GM12865 (cell line): ENCODE measurements at places on chromosomes 13 and 19.
A peak's percentile ranks its signal among the peaks of the same experiment; 100 is the strongest.

DNA sequence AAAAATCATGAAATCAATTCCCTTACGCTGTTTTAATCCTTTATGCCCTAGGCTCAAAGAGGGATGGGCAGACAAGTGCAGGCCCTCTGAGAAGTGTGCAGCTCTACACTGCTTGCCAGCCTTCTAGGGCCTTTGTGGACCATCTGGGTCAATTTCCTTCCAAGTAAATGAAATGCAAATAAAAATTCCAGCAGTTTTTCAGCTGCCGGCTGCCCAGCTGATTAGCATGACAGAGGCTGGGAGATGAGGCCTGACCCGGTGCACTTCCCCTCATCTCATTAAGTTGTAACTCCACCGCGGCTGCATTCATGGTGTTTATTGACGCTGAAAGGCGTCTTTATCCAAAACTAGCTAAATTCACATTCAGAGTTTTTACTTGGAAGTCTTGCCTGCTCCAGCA, 47.5 kb upstream of the GSX1 start:
- no peak for DNase-seq

GRCh38 chr13:23740002-23740401, 149.2 kb downstream of the MIPEP start:
- DNase-seq: no peak

- DNase-seq: no peak
Observed at GRCh38 chr13:59346999-59347723, 816.6 kb downstream of the DIAPH3 start.

DNA sequence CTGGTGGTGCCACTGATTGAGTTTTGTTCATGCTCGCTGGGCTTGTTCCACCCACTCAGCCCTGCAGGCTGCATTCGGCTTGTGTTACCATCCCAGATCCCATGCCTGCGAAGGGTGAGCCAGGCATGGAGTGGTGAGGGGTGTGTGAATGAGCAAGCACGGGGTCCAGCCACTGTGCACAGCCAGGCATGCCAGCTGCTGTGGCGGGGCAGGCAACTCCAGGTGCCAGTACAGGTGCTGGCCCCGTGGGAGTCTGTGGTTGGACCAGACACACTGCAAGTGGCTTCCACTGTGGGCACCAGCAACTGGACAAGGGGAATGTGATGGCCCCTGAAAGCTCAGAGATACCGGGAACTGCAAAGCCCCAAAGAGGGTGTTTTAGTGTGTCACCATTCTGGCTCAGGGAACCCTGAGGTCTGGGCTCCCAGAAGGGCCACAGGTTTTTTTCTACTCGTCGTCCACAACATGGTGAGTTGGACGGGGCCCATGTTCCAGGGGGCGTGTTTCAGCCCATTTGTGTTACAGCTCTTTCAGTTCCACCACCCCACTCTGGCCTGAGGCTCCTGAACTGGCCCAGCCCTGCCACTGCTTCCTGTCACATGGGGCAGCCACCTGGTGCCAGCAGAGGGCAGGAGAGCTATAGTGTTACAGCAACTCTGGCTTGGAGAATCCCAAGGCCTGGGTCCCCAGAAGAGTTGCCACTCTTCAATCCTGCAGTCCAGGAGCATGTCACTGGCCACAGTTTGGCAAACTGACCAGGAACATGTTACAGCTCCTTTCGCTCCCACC, 217.0 kb upstream of the OBI1 start:
- peak; percentile 62 for DNase-seq

DNA sequence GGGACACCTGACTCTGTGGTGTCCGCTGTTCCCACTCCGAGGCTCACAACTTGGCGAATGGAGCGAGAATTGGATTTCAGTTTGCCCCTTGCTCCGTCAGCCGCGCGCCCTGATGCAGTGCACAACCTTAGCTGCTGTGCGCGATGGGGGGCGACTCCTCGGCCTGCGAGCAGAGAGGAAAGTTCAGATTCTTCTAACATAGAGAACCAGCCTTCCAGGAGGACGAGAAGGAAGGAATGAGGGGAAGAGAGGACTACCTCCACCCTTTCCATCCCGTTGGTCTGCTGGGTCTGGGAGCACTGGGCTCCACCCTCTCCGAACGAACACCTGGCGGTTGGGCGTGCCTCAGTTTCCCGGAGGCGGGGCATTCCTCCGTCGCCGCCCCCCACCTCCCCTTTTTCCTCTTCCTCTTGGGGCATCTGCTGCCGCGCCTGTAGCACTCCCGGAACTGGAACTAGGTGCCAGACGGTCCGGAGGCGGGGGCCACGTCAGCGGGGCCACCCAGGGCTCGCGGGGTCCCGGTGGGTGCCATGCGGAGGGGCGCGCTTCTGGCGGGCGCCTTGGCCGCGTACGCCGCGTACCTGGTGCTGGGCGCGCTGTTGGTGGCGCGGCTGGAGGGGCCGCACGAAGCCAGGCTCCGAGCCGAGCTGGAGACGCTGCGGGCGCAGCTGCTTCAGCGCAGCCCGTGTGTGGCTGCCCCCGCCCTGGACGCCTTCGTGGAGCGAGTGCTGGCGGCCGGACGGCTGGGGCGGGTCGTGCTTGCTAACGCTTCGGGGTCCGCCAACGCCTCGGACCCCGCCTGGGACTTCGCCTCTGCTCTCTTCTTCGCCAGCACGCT, at the start of gene KCNK6:
KCNK6 (plus strand) TSS at position 425 of the 838 bp plus-strand sequence; CDS start at position 531, 106 bp downstream.
- peak; percentile 26 for DNase-seq

GRCh38 chr13:79861731-79862130, 380.8 kb downstream of the NDFIP2 start:
- no peak for DNase-seq

DNA sequence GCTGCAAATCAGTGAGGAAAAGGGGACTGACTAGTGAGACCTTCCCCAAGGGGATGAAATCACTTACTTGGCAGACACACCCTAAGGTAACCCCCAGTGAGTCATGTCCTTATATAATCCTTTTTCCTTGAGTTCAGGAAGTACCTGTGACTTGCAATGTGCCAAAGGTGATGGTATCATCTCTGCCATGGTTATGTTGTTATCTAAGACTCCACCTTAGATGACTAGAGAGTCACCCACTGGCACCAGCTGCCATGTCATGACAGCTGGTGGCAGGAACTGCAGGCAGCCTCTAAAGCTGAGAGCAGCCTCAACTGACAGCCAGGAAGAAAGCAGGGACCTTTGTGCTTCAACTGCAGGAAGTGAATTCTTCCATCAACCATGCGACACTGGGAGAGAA, 12.5 kb downstream of the PBX4 start:
- peak; percentile 48 for DNase-seq

DNA sequence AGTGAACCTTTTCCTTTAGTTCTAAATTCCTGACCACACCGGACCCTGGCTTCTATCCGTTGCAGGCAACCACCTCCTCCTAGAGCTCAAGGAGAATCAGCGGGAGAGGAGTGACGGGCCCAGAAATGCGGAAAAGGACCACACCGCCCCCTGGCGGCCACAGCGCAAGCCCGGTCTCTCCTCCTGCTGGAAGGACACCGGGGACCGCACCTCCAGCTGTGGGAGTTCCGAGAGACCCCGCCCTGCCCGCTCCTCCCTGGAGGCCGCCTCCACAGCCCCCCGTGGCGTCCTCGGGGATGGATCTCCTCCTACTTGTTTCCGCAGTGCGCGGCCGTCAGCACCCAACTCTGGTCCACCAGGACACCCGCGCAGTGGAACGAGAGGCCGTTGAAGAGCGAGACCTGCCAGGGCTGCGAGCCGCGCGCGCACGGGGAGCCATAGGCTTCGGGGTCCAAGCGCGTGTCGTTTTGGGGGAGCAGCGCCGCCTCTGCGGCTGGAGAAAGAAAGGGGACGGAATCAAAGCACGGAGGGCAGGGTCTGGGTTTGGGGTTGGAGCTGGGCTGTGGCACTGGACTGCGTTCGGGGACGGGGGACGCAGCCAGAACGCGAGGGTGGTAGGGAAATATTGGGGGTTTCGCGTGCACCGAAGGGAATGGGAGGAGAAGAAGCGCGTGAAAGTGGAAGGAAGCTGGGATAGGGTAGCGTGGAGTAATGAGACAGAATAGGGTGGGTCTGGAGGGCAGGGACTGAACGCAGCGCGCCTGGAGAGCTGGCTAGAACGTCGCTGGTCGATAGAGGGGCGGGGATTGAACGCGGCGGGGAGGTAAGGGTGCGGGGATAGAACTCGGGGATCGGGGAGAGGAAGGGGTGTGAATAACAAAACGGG, 2.5 kb downstream of the KLK10 start:
- DNase-seq: peak; percentile 53

DNA sequence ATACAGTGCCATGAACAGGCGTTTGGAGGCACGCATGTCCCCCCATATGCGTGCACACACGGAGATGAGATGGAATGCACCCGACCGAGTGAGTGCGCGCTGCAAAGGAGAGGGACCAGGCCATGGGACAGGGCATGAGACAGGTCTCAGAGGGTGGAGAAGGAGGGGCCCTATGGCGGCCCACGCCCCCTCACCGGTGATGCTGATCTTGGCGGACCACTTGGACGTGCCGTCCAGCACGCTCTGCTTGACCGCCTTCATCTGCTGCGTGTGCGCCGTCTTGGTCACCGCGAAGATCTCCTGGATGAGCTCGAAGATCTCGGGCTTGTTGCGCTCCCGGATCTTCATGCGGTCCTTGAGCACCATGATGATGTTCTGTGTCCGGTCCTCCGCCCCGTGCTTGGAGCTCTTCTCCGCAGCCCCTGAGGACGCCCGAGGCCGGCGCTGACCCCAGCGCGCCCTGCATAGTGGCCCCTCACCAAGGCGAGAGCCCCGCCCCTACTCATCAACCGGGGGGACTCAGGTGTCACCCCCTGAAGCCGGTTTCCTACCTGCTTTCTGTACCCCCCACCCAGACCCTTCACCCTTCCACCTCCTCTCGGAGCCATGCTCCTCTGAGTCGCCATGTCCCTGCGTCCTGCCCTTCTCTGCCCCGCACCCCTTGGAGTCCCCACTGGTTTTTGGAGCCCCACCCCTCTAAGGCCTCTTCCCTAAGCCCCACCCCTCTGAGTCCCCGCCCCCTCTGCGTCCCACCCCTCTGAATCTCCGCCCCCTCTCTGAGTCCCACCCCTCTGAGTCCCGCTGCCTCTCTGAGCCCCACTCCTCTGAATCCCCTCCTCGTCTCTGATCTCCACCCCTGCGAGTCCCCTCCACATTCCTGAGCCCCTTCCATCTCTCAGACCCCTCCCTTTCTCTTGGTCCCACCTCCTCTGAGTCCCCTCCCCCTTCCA, 40.8 kb downstream of the UNC13A start:
- DNase-seq: no peak

DNA sequence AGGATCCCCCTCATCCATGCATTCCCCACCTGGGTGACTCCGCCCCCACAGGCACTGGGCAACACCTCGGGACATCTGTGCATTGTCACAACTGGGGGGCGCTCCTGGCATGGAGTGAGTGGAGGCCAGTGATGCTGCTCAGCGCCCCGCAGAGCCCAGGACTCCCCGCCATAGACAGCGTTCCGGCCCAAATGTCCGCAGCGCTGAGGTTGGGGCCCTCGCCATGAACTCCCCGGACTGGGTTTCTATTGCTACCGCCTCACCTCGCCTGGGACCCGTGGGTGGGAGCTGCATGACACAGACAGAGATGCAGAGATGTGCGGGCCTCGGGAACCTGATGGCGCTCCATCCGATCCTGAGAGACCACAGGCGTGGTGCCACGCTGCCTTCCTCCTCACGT, 4.6 kb downstream of the FZR1 start:
- DNase-seq: no peak

DNA sequence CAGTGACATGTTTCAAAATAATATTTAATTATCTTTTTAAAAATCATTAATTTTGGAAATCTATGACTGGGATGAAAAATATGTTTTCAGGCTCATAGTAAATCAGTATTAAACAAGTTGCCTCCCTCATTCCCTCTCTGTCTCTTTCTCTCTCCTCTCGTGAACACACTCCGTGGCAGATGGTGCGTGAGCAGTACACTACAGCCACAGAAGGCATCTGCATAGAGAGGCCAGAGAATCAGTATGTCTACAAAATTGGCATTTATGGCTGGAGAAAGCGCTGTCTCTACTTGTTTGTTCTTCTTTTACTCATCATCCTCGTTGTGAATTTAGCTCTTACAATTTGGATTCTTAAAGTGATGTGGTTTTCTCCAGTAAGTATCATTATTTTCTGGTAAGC, 22.7 kb downstream of the SGCG start:
- no peak for DNase-seq

- no peak for DNase-seq
Observed at GRCh38 chr13:58949646-58950045, 1214.1 kb downstream of the DIAPH3 start.
